ENCODE measurements at places on chromosomes 4 and X.

DNA sequence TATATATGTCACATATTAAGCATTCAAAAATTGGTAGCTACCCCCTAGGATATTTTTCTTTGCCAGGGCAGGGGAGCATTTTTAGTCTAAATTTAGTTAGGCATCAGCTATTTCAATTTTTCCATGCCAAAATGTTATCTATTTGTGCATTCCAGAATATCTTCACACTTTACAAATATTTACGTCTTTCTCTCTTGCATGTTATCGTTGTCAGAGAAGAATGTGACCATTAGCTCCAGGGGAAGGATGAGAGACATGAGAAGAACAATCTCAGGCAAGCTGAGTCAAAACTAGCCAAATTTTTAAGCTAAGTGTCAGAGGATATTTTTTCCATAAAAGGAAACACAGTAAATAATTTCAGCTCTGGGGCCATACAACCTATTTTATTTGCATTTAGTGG lies 885.0 kb upstream of the EPHA5 start:
- peak; percentile 84 for DNase-seq

- DNase-seq = no peak
These were observed 2.5 kb downstream of the NYX start for GRCh38 chrX:41449615-41450014.

- peak; percentile 76 for DNase-seq
These were observed 214.6 kb downstream of the PALLD start for GRCh38 chr4:168711197-168712140.

DNA sequence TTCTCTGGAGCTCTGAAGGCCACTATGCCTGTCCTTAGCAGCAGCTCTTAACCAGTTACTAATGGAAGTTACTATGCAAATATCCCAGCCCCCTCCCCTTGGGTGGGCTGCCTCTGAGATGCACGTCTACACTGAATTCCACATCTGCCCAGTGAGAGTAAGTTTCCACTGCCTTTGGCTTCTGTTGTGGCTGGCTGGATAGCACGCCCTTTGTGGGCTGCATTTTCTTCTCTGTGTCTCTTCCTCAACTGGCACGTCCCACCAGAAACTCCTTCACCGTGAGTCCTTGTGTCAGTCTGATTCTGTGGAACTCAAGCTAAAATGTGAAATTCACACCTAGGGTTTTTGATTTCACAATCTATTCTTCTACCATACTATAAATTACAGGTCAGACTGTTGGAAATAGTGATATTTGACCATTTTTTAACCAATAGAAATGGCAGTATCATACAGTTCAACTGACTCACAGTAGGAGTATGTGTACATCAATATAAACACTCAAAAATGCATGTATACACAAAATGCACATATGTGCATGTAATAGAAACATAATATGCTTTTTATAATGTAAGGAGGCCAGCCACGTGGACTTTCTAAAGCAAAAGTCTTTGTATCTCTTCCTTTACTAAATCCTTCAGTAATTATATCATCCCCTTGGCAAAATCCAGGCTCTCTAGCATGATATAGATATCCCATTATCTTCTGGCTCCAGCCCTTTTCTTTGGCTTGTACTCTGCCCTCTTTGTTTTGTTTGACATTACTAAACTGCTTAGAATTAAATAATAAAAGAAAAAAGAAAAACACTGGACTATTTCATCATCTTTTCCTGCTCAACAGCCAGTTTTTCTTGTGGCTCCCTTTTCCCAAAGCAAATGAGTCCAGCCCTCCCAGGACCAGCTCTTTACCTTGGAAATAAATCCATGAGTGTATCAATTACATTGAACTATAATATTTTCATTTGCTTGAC lies 33.2 kb upstream of the LDB2 start:
- DNase-seq = peak; percentile 67

- DNase-seq = no peak
These were observed 2017.6 kb upstream of the IGFBP7 start for GRCh38 chr4:59127743-59128142.

All from fibroblast of pulmonary artery (primary cell).